ENCODE measurements at places on chromosomes 16 and 17.

DNA sequence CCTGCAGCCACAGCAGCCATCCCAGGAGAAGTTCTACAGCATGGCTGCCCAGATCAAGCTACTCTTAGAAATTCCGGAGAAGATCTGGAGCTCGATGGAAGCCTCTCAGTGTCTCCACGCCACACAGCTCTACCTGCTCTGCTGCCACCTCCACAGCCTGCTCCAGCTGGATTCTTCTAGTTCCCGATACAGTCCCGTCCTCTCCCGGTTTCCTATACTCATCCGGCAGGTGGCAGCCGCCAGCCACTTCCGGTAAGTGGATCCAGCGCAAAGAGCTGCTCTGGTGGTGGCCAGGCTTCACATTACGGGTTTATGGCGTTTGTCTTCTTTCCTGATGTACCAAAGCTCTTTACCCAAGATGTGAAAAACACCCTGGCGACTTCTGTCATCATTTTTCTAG is 3.6 kb downstream of the COG1 start:
- DNase-seq, result peak; percentile 81

GRCh38 chr17:1648173-1648962 is 1.3 kb downstream of the RILP start:
- DNase-seq, result no peak

GRCh38 chr17:28901866-28902818 is 737 bp downstream of the DHRS13 start:
- DNase-seq, result peak; percentile 28

DNA sequence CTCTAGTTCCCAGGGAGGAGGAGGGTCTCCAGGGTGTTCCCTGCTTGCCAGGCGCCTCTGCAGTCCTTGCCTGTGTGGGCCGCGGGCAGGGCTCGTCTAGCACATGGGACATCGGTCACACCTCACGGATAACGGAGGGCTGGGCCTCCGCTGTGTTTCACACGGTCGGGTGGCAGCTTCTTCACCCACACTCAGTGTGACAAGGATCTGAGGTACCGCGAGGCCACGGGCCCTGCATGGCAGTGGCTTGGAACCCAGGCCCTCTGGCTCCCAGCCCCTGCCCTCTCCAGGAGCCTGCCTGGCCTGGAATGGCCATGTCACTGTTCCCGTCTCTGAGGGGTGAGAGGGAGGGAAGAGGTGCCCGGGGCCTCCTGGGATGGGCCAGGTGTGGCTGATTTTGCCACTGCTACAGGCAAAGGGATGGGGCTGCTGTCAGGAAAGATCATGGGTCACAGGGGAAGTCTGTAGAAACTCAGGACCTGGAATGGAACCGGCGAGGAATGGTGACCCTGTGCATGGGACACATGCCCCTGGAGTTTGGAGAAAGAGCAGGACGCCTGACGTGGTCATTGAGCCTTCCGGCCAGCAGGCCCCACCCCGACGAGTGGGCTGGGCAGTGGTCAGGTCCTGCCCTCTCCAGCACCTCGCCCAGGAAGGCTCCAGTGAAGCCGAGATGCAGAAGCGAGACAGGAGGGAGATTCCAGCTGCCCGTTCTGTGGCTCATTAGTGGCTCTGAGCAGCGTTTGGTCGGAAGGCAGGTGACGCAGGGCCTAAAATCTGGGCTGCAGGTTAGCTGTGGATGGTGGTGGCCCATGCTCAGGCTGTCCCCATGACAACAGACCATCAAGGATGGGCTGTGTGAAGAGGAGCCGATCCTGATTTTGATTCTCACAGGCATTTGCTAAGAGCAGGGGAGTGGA is 76.5 kb upstream of the GSE1 start:
- DNase-seq, result no peak

- DNase-seq, result no peak
Measured at GRCh38 chr17:72126575-72127486, 6.0 kb downstream of the SOX9 start.

DNA sequence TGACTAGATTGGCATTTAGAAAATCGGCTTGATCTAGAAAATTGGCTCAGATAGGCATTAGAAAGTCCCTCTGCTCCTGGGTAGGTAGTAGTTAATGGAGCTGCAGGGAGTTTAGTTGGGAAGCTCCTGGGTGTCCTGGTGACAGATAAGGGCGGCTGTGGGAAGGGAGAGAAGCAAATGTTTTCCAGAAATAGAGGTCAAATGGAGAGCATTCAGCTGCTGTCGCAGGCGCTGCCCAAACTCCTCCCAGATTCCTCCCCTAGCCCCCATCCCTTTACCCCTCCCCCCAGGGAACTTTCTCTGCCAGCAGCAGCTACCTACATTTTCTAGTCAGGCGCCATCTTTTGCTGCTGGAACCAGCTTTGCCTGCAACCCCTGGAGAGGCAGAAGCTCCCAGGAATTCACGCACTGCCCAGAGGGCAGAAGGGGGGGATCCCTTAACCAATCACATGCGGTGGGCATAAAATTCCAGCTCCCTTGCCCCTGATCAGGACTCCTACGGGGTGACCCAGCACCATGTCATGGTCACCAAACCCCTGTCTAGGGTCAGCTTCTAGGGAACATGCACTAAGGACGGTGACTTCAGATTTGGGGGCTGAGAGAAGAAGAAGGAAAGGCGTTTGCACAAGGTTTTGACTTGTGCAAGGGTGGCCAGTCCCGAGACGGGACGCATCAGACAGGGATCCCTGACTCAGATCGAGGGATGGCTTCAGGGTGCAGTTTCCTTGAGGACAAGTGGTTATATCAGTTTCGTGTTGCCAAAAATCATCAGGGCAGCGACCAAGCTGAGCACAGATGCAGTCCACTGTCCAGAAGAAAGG is 43.8 kb downstream of the SOCS1 start:
- DNase-seq, result no peak

- DNase-seq, result no peak
Measured at GRCh38 chr17:64504769-64505339, 1.2 kb downstream of the DDX5 start.

DNA sequence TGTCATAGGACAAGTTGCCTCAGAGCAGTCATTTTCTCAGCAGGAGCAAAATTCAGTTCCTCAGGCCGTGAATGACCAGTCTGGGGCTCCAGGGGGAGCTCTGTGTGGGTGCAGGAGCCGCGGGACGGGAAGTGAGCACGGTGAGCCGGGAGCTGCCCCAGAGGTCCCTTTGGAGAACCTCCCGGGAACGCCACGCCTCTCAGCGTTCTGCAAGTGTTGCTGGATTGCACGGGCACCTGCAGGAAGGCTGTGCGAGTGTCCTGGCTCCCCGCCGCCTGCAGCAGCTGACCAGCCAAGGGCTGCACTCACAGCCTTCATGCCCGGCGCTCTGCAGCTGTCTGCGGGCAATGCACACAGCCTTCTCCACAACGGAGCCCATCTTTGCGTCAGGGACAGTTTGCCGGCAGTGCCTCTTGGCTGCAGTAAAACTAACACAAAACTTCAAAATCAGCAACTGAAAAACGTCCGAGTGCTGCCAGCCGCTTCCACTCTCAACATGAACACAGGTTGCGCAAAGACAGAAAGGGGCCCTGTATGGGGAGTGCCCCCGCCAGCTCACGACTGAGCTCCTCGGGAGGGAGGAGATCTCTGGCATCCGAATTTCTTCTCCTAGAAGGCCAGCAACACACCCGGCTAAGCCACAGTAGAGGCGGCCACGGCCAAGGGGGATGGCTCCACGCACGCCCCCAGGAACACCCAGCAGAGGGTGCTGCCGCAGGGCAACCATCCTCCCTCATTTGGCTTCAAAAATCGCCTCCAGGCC is 16.0 kb downstream of the NDUFAF8 start:
- DNase-seq, result no peak

DNA sequence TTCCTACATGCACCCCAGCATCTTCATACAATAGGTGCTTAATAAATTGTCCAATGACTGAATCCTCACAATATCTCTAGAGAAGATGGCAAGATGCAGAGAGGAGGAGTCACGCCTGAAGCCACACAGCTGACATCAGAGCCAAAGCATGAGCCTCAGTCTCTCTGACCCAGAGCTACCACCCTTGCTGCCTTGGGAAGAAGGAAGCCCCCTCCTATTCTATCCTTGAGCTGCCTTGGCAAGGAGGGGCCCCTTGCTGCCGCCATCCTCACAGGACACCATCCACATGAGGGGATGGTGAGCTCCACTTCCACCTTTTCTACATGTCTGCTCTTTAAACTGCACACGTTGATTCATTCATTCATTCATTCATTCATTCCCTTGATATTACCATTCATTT is 37.0 kb upstream of the C16orf78 start:
- DNase-seq, result no peak

- DNase-seq, result no peak
Measured at GRCh38 chr16:83774066-83774465, 33.7 kb upstream of the HSBP1 start.

- no peak for DNase-seq
Measured at GRCh38 chr17:27481327-27481726, 25.1 kb downstream of the KSR1 start.

DNA sequence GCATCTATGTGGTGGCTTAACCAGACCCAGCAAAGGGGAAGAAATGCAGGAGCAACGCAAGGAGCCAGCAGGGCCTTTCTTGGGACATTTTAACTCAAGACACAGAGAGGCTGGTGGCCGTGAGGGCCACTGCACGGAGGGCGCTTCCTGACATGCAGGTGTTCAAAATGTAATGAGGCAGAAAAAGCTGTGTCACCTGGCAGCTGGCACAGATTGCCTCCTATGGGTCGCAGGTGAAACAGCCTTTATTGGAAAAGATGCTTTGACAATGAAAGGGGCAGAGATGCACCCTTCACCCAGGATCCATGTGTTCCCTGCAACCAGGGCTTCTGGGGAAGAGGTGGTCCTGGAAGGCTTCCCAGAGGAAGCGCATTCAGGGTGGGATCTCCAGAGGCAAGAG is 219.3 kb downstream of the XYLT1 start:
- peak; percentile 10 for DNase-seq

DNA sequence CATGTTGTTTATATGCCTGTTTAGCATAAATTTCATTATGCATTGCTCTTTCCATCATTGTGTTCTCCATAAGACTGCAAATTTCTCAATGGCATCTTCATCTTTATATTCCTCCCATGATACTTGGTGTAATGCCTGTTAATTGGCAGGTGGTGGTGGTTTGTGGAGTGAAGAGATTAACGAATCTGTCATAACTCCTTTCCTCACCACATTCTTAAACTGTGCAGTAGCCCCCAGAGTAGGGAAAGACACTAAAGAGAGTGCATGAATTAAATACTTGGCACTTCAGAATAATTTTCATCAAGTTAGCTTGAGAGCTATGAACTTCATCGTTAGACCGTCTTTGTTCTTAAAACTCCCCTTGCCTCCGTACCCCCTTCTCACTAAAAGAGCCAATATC is 329.7 kb downstream of the HS3ST3B1 start:
- no peak for DNase-seq

GRCh38 chr16:76963614-76964315 is 227.2 kb upstream of the MON1B start:
- no peak for DNase-seq

DNA sequence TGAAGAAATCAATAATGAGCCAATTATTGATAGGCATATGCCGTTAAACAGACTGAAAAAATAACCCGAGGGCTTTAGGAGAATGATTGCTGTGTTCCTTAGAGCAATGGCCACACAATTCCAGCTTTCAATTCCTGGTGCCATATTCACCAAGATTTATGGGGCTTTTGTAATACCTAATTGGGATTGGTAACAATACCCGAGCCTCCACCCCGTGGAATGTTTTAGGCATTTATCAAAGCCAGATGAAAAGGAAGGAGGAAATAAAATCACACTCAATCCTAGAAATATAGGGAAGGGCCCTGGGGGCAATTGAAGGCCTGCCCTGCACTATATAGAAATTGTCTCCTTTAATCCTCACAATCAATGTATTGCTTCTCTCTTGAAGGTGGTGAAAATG is 42.1 kb upstream of the MLYCD start:
- DNase-seq, result no peak

DNA sequence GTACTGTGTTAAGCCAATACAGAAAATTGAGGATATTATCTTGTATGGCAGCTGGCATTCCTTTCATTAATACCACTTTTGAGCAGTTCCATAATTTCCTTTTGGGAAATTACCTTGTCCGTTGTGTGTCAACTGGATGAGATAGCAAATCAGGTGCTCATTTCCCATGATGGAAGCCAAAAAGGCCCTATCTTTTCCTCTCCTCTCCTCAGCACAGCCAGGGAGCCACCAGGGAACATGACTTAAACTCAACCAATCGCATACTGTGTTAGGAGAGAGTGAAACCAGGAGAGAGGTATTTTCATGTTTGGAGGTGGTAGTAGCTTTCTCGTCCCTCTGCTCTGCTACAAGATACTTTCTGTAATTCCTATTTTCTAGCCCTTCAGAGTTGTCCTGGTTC is 96.1 kb upstream of the TOX3 start:
- no peak for DNase-seq

GRCh38 chr17:48734333-48735061 is 5.9 kb upstream of the HOXB13 start:
- no peak for DNase-seq

Measured in NCI-H774 (cell line).